ENCODE measurements at places on chromosomes 1 and 21.

DNA sequence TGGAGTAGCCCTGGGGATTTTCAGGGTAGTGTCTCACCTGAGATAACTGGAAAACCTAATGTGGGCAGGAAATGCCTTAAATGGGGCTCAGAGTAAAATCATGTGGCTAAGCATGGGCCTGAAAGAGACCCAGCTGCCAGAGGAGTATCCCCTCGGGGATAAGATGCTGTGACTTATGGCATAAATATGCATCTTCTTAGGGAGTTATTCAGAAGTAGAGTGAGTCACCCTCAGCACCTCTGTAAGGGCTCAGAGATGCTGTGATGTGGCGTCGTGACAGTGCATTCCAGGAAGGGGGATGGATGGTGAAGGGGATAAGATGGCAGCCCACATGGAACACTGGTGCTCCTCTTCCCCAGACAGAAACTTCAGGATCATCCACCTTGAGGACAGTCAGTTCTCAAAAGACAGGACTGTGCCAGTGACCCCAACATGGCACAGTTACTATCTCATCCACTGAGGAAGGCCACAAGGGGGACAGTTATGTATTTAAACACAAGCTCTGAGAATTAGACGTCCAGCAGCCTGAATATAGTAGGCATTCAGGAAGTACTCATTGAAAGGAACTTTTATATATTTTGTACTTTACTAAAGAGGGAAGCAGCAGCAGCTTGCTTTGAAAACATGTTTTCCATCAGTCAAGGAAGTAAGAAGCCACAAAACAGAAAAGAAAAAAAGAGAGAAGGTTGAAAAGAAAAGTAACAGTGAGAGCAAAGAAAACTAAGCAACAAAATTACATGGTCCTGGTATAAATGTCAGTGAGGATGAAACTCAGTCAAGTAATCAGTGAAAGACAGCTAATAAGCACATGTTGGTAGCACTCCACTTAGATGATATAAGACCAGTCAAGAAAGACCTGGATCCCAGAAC, 8.3 kb downstream of the IL24 start:
- no peak for DNase-seq

DNA sequence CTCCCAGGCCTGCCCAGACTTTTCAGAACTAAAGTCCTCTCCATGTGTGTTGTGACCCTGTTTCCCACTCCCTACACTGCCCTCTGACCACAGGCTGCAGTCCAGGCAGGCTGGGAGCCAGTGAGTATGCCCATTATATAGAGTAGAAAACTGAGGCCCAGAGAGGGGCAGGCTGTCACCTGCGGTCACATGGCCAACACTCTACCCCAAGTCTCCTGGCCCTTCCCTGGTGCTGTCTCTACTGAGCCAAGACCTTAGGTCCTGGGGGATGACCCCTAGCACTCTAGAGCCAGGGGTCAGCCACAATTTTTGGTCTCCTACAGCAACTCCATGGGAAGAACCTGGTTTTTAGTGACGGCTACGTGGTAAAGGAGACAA, 30.8 kb downstream of the RPS6KA1 start:
- DNase-seq: no peak

DNA sequence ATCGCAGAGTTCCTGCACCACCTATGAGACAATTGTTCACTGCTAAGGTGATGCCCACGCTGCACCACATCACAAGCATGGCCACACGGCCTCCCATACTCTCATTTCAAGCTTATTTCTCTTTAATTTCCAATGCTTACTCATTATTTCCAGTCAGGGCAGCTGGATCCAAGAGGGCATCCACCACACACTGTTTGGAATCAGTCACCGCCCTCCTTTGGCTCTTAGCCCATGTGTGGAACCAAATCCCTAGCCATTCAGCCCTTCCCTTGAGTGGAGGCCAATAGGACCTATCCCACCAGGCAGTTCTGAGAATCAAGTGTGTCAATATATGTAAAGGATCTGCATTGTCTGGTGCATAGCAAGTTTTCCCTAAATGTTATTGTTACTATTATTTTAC, 26.3 kb upstream of the PALMD start:
- DNase-seq: no peak

GRCh38 chr1:228085287-228085951, 2.9 kb downstream of the ARF1 start:
- DNase-seq: no peak

- DNase-seq: no peak
Observed at GRCh38 chr1:39927538-39927937, 25.8 kb upstream of the MYCL start.

DNA sequence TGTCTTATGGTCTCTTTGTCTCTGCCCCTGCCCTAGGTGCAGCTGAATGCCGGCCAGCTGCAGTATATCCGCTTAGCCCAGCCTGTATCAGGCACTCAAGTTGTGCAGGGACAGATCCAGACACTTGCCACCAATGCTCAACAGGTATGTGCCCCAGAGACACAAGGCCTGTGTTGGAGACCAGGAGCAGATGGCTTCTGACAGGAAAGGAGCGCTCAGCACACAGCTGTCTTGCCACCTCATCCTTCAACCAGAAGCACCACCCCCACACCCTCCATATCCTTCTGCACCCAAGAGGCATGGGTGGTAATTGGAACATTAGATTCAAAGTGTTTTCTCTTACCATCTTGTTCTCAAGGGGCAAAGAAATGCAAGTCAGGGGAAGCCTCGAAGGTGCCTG, 17.0 kb upstream of the KCNQ4 start:
- no peak for DNase-seq
